Heart right ventricle (tissue), 16 donors: ENCODE measurements at places on chromosomes 12 and 14.
A peak's percentile ranks its signal among the peaks of the same experiment; 100 is the strongest.

DNA sequence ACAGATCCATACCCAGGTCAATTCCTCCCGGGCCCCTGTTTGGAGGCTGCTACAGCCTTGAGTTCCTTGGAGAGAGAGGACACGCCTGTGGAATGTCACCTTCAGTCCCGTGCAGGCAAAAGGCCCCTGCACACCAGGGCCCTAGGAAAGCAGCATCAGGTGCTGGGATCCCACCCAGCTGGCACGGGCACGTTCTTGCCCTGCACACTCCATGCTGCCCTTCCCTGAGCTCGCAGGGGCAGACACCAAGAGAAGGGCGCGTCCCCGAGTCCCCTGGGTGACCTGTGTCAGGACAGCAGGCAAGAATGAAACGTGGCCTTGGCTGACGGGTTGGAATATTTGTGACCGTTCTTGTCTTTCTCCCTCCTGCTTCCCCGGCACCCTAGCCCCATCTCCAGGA is 67.7 kb downstream of the TSPAN11 start:
- H3K4me1 ChIP-seq, result peaks cover 4% of the 10 kb centered on the region
- H3K27ac ChIP-seq, result no peak overlapping the region
- no peak overlapping the region for H3K4me3 ChIP-seq
- no peaks in the 10 kb centered on the region for H3K27me3 ChIP-seq
- DNase-seq, result no peak

GRCh38 chr12:47818467-47819137 is 1.1 kb downstream of the HDAC7 start:
- no peaks in the 10 kb centered on the region for H3K36me3 ChIP-seq
- no peaks in the 10 kb centered on the region for H3K27me3 ChIP-seq
- peaks cover 77% of the 10 kb centered on the region for H3K4me1 ChIP-seq

- H3K4me1 ChIP-seq, result no peaks in the 10 kb centered on the region
- H3K4me3 ChIP-seq, result no peak overlapping the region
- no peaks in the 10 kb centered on the region for H3K27me3 ChIP-seq
- no peak overlapping the region for H3K27ac ChIP-seq
Observed at GRCh38 chr14:52244328-52244727, 23.2 kb upstream of the PTGDR start.

DNA sequence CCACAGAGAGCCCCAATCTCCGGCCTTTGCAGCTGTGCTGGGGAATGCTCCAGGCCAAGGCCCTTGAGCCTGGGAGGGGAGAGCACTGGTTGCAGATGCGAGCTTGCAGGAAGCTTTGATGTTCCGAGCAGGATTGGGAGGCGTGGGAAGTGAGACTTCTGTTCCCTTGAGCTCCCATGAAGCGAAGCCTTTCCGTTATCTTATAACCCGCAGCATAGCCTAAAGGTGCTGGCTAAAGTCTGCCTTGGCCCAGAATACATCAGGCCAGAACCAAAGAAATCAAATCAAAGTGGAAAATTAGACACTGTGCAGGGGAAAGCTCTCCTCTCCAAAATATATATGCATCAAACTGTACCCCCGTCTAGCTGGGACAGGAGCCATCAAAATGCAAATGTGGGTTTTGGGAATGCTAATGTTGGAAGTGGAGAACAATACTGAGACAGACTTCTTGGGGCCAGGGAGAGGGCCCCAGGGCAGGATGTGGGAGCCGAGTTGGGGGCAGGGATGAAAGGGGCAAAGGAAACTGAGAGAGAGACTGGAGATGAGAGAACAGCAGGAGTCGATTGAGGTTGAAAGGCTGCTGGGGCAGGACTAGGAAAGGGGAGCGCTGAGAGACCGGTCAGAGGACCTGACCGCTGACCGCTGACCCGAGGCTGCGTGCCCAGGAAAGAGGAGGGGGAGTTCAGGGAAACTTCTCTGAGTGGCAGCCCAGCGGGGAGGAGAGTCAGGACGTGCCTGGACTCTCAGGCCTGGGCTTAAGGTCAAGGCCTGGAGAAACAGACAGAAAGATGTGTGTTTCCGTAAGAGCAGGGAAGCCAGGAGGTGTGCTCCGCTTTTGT is 152.2 kb upstream of the PARP11 start:
- no peak for DNase-seq
- no peaks in the 10 kb centered on the region for H3K27me3 ChIP-seq
- no peak overlapping the region for H3K27ac ChIP-seq

GRCh38 chr12:124604264-124604680 is 36.9 kb upstream of the NCOR2 start:
- no peak overlapping the region for H3K4me3 ChIP-seq
- H3K27ac ChIP-seq, result no peak overlapping the region
- no peaks in the 10 kb centered on the region for H3K36me3 ChIP-seq

DNA sequence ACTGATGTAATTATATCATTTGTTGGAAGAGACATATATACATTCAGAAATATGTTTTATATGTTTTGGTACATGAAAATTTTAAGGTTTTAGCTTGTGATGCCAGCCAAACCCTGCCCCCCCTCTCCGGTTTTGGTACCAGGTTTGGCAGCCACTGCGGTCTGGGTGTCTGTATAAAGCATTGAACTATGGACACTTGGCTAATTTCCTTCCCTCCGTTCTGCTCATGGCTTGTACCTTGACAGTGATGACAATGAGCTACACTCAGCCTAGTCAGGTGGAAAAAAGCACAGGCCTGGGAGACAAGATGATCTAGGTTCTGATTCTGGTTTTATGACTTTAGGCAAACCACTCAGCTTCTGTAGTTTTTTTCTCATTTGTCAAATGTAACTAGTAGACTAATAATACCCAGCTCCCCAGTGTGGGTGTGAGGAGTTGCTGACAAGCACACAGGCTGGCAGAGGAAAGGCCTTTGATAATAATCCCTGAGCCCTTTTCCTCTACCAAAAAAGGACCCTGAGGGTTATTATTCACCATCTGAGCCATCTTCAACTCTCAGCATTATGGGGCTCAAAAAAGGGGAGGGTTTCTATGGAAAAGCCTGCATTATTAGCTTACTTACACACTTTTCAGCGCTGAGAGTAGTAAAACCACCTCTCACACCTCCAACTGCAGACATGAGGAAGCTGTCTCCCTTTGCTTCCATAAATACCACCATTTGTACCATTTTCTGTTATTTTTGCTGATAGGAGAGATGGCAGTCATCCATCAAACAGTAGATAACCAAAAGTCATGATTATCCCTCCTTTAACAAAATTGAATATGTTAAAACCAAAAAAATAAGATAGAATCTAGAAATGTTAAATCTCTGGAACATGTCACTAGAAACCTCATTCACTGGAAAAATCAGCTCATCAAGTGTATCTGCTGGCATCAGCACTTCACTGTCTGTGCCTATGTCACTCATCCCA is 76.3 kb upstream of the PSMC1 start:
- H3K27ac ChIP-seq, result peak overlapping the region; percentile 18
- DNase-seq, result no peak
- no peaks in the 10 kb centered on the region for H3K36me3 ChIP-seq
- no peaks in the 10 kb centered on the region for H3K27me3 ChIP-seq
- no peaks in the 10 kb centered on the region for H3K4me1 ChIP-seq
